ENCODE measurements at places on chromosomes 1 and 21.

DNA sequence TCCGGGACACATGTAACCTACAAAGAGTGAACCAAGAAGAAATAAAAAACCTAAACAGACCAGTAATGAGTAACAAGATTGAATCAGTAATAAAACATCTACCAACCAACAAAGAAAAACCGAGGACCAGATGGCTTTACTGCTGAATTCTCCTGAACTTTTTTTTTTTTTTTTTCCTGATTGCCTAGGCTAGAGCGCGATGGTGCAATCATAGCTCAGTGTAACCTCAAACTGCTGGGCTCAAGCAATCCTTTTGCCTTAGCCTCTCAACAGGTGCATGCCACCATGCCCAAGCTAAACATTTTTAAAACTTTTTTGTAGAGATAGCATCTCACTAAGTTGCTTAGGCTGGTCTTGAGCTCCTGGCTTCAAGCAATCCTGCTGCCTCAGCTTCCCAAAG, 11.2 kb upstream of the FGGY start:
- no peak for DNase-seq

GRCh38 chr1:69524015-69524414, 43.7 kb upstream of the LRRC7 start:
- no peak for DNase-seq

DNA sequence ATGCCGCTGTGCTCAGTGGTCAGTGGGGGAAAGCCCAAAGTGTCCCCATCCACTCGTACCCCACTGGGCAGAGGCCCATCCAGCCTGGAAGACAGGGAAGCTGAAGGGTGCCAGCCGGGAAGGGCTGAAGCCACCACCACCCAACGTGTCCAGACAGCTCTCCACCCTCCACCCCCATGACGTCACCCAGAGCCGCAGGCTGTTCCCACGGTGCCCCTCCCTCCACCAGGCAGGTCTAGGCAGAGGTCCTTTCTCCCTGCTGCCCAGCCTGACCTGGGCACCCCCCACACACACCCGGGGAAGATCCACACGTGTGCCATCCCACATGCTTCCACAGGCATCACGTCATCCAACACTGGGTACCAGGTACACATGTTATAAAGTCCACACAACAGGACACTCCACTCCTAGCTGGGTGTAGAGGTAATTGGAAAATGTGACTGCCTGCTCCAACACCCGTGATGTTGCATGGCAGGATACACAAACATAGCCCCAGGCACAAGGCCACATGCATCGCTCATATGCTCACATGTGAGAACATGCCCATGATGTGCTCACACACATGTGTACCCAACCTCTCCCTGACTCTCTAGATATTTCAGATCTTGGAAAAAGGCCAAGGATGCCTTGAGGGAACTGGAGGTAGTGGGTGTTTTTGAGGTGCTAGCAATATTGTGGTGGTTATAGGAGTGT, 5.1 kb upstream of the ARHGAP30 start:
- DNase-seq, result no peak

DNA sequence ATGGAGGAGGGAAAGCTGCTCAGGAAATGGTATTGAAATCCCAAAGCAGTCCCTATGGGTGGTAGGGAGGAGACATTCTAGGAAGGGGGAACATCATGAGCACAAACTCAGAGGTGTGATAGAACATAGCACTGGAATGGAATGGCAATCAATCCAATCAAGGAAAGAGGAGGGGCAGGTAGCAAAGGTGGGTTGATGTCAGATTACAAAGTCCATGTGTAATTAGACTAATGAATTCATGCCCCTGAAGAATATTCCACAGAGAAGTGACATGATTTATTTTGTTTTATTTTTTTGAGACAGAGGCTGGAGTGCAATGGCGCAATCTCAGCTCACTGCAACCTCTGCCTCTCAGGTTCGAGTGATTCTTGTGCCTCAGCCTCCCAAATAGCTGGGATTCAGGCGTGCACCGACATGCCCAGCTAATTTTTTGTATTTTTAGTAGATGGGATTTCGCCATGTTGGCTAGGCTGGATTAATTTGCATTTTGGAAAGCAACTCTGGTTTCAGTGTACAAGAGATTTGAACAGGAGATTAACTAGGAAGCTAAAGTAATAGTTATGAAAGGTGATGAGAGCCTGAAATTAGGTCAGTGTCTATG, 36.1 kb downstream of the DEGS1 start:
- DNase-seq, result no peak

DNA sequence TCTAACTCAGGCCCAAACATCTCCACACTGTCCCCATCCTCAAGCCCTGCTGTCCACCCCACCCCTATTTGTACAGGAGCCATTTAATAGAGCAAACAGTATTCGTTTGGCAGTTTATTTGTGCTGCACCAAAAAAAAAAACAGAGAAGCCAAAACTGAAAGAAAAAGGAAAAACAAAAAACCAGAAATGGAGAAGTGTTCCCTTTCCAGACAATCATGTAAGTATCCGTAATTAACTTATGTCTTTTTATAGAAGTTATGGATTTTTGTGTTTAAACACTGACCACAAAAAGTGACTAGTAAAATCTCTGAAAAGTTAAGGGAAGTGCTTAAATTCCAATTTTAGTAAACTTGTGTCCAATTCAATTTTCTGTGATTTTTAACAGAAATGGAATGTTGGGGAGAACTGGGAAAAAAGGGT, 40.4 kb upstream of the ZBTB18 start:
- DNase-seq, result no peak

- no peak for DNase-seq
Observed at GRCh38 chr1:242086093-242086492, 87.2 kb upstream of the MAP1LC3C start.

DNA sequence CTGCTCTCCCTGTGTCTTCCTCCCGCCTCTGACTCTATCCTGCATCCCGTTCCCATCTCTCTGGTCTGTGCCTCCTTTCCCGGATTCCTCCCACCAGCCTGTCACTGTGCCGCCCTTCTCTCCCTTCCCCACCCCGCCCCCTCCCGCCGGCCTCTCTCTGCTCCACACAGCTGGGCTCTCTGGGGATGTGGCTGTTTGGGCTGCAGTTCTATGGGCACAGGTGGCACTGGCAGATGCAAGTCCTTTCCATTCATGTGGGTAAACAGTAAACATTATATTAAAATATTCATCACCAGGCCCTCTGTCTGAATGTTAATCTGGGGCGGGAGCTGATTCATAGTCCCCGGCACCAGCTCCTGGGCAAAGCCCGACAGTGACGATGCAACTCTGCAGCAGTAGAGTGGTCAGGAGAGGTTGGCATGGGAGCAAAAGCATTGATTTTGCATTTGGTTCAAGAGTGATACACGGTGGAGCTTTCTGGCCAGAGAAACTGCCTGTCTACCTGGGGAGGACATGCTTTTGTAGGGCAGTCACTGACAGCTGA, 249.3 kb downstream of the TNR start:
- no peak for DNase-seq

DNA sequence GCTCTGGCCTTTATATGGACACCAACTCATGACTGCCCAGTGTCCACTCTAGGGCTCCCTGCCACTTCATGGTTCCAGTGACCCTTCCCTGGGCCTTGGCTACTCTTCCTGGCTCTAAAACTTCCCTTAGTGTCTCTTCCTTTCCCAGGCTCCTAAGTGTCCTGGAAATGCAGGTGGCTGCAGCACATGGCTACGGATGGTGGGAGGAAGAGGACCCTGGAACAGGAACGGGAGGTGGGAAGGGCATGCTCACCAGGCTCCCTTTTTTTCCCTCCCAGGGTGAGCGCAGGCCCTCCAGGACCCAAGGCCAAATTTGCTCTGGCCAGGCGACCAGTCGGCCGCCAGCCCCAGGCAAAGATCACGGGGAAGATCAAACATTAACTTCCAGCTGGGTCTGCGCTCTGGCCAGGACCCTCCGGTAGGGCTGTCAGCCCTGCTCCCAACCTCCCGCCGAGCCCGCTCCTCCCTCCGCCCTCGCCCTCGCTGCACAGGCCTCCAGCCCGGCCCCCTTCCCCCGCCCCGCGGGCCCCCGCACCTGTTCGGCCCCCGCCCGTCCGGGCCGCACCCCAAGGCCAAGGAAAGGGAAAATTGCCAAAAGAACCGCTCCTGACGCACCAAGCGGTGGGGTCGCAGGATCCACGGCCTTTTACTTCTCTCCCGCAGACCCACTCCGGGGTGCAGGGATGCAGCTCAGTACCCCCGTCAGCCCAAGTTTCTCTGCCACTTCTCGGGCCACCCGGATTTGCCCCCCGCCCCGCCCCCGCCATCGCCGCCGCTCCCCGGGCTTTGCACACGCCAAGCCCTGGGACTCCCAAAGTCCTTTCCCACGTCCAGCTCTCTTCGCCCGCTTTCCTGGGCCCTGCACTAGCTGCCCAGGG, 894 bp downstream of the TCEA3 start:
- DNase-seq, result no peak

DNA sequence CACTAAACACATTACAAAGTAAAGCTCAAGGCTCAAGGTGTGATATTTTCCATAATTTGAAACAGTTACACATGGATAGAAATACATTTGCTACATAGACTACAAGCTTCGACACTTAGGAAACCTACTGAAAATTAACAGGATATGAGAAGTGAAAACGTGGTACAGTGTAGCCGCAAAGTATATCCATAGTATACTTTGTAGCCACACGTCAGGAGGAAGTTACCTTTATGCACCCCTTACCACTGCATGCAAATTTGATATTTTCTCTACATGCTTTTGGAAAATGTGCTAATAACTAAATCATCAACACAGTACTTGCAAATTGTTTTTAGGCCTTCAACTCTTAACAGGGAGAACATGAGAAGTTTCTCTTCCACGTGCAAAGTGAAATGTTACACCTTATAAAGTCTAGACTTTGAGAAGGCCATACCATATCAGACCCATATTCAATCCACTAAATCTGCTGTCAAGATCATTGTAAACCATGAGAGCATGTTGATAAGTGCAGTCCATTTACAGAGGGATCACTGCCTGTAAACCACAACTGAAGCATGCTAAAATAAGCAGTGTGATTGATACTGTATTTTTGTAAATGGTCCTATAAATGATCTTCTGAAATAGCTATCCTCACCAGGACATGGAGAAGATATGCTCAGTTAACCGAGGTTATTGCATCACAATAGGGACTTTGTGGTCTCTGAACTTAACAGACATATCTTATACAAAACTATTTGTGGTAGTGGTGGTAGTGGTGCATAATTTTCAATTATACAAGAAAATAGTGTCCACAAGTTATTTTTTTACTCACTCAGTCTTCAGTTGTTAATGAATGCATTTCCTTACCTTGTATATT, 64.7 kb downstream of the VAV3 start:
- DNase-seq, result no peak

- no peak for DNase-seq
Observed at GRCh38 chr1:44973645-44974044, 12.8 kb downstream of the EIF2B3 start.

GRCh38 chr1:47412437-47412836, 3.6 kb upstream of the FOXE3 start:
- no peak for DNase-seq

DNA sequence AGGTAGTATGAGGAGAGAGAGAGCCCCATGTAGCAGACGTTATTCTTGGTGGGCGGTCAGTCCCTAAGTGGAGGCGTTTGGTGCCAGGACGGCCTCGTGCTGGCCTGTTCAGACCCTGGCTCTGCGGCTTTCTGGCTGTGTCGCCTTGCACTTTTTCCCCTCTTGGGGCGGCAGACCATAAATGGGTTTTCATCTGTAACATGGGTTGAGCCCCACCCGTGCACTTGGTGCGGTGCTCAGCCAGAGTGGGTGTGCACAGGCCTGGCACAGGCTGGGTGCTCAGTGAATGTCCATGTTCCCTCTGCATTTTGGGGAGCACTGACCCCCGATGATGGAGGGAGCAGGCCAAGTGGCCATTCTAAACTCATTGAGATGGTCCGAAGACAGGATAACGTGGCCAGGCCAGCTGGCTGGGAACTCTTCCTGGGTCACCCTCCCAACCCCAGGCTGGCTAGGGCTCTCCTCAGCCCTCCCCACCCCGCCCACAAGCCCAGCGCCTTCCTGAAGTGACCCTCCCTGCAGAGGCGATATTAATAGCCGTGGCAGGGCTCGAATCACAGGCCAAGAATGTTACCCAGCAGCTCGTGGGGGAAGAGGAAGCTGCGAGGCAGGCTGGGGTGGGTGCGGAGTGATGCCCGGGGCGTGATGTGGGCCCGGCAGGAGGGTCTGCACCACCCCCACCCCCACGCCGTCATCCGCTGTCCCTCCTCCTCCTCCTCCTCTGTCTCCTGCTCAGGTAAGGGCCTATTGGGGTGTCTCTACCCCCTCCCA, 78.5 kb downstream of the ARHGEF10L start:
- no peak for DNase-seq

- no peak for DNase-seq
Observed at GRCh38 chr1:223429313-223429731, 36.1 kb downstream of the CCDC185 start.

DNA sequence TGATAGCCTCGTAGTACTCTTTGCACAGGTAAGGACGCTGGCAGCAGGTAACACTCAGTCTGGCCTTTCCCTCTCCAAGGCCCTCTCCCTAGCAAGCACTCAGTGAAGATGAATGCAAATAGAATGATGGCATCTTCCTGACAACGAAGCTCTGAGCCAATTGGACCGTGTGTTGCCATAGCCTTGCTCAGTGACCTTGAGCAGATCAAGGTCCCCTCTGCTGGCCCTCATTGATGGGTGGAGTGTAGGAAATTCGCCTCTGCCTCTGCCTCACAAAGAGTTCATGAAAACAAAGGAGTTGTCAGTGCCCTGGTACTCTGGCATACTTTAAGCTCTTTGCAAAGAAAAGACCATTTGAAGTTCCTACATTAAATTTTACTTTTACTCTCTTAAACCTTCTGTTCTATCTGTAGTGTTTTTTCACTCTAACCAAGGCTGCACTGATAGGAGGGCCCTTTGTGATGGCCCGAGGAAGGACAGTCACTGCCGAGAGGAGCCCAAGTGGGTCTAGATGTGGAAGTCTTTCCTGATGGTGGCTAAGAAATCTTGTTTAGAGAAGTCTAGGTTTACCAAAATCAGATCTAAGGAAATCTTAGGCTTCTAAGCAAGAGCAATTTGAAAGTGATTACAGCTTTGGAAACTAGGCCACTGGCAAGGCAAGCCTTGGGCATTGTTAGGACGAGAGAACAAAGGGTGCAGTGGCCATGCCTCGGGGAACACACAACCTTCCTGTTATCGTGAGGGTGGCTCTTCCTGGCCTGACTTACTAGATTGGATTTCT, 38.2 kb downstream of the SMYD2 start:
- no peak for DNase-seq

- DNase-seq, result peak; percentile 10
Observed at GRCh38 chr1:204591473-204592090, 75.4 kb downstream of the MDM4 start.
